ENCODE measurements at places on chromosomes 16 and 17.
A peak's percentile ranks its signal among the peaks of the same experiment; 100 is the strongest.

DNA sequence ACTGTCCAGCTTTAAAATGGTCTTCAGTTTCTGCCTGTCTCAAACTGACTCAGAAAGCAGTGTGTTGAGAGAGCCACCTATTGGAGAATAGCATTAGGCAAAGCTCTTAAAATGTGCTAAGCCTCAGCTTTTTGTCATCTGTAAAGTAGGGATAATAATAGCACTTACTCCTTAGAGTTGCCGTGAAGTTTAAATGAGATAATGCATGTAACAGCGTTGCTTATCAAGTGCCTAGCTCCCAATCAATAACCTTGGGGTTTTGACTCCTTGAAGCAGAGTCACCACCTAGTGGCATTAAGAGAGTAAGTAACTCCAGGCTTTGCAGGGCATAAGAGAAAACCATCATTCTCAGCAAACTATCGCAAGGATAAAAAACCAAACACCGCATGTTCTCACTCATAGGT is 163.3 kb downstream of the HS3ST2 start:
- no peak for DNase-seq

- DNase-seq, result no peak
Observed at GRCh38 chr17:55388842-55389241, 32.8 kb downstream of the MMD start.

GRCh38 chr17:75084039-75084660 is 3.6 kb upstream of the SLC16A5 start:
- no peak for DNase-seq

GRCh38 chr16:26344976-26345375 is 653.2 kb downstream of the HS3ST4 start:
- no peak for DNase-seq

DNA sequence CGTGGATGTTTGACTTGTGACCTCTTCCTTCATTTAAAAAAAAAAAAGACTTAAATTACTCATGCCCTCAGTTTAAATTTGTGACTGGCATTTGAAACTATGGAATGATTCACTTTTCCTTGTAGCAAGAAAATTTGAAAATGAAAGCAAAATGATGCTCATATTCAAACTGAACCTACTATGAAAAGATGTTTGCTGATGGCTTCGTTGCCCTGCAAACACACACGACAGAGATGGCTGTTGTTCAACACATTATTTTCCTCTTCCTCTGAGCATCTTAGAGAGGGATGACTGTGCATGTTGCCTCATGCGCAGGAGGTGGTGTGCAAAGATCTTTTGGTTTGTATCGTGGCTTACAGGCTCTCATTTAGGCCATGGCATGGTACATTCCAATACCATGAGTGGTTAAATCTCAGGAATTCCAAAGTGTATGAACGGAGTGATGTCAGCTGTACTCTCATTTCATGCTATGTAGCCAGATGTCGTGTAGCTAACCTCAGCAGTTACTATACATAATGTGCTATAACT is 164.5 kb downstream of the PRKCA start:
- DNase-seq, result no peak

DNA sequence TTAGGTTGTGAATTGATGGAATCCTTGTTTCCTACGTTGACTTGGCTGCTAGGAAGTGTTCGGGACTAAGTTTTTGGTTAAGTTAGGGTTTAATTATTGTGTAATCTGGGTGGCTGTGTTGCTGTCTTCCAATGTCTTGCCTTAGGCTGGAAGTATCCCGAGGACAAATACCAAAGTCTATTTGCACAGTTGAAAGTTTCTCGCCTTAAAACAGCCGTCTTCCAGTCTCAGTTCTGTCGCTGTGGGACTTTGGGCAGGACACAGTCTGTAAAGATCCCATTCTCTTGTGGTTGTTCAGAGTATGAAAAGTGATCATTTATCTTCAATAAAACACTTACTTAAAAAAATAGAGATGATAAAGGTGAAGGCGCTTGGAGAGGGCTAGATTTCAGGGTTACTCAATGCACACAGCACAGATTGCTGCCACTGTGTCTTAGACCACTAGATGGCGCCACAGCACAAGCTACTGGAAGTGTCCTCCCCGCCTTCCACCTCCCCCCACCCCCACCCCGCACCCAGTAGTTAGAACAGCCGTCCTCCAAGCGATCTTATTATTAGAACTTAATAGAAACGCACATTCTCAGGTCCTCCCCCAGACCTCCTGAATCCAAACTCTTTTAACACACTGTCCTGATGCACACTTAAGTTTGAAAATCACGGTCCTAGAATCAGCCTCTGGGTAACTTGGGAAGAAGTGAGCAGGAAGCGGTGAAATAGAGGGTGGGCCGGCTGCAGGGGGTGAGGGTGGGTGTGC is 45.8 kb downstream of the AKAP1 start:
- peak; percentile 81 for DNase-seq

GRCh38 chr17:35022536-35023063 is 40.9 kb downstream of the RFFL start:
- peak; percentile 80 for DNase-seq

DNA sequence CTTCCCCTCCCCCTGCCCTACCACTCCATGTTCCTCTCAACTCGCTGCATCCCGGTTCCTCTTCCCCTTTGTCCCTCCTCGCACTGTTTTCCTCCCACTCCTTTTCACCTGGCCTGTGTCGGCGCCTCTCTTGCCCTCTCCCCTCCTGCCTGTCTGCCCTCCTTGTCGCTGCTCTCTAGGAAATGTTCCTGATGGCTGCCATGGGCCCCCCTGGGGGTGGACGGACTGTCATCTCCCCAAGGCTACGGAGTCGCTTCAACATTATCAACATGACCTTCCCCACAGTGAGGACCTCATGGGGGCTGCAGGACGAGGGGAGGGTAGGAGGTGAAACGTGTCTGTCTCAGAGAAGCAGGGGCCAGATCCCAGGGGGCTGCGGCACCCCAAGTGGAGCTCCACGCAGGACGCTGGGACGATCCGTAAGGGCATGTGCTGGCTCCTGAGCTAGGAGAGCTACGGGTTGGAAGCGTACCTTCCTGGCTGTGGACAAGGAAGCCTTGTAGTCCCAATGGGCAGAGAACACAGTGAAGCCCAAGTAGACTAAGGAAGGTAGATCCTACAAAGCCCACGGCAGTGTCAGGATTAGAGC is 39.8 kb upstream of the KDM6B start:
- no peak for DNase-seq

- no peak for DNase-seq
Observed at GRCh38 chr16:11896486-11897176, 19.1 kb downstream of the GSPT1 start.

DNA sequence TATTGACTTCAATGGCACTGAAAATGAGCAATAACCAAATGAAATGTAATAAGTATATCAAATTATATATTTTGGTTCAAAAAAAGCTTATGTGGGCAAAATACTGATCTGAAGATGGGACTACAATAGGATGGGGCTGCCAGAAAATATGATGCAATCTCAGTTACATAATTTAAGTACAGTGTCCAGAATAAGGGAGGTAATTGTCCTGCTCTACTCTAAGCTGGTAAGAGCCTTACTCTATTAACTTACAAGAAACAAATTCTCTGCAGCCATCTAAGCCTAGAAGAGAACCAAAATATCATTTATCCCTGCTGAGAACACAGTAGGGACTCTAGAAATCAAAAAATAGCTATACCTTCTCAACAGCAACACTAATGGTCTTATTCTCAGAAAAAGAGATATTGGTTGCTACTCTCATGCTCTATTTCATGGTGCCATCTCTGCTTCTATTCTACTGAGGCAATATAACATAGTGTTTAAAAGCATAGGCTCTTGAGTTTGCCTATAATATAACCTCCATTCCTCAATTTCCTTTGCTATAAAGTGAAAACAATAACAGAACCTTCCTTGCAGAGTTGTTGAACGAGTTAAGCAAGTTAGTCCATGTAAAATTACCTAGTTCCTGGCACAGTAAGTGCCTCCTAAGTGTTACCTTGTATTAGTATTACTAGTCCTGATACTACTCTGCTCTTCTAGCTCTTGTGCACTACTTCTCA is 19.9 kb downstream of the NQO1 start:
- DNase-seq, result no peak

DNA sequence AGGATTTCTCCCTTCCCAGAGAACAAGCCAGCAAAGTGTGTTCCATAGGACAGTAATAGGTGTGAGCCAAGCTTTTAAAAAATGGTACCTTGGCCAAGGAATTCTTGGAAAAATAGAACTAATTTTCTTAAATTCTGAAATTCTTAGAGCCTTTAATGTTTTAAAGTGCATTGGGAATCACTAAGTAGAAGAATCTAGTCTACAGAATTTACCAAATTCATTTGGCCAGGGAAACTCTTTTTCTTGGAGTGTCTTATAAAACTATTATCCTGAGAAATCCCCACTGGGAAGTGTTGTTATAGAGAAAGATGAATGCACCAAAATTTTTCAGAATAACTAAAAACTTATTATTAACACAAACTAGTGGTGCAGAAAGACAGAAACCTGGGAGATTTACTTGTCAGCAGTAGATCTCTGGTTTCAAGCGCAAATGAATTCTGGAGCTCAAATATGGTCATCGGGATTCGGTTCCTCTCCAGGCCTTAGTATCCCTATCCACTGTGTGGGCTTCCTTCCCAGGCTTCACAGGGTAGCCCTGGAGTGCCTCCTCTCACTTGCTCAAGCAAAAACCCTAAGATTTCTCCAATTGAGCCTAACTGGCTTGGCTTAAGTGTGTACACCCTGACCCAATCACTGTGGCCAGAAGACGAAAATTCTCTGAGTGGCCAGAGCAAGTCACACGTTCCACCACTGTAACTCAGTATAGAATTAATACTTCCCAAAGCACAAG is 217.8 kb downstream of the CHD9NB start:
- no peak for DNase-seq

DNA sequence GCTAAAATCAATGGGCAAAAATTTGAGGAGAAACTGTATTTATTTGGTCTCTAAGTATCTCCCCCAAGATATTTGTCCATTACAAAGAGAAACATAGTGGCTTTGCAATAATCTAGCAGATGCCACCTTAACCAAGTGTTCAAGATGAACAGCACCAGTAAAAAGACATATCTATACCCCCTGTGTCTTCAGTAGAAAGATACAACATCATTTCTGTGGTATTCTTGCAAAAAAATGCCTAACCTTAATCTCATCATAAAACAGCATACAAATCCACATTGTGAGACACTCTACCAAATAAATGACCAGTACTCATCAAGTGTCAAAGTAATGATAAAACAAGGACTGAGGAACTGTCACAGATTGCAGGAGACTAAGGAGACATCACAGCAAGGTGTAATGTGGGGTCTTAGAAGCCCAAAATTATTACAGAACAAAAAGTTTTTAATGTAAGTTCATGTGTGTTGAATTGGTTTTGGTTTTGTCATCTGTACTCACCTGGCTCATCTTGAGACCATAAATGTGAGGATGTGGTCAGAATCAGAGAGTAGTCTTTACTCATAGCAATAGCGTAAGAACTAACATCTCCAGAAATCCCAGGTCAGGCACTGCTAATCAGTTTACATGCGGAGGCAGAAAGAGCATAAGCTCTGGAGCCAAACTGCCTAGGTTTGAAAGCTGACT is 77.2 kb downstream of the AATF start:
- no peak for DNase-seq

- DNase-seq, result no peak
Observed at GRCh38 chr16:50011707-50012106, 13.3 kb upstream of the CNEP1R1 start.

- DNase-seq, result peak; percentile 54
Observed at GRCh38 chr16:21626659-21627277, 25.6 kb downstream of the IGSF6 start.

DNA sequence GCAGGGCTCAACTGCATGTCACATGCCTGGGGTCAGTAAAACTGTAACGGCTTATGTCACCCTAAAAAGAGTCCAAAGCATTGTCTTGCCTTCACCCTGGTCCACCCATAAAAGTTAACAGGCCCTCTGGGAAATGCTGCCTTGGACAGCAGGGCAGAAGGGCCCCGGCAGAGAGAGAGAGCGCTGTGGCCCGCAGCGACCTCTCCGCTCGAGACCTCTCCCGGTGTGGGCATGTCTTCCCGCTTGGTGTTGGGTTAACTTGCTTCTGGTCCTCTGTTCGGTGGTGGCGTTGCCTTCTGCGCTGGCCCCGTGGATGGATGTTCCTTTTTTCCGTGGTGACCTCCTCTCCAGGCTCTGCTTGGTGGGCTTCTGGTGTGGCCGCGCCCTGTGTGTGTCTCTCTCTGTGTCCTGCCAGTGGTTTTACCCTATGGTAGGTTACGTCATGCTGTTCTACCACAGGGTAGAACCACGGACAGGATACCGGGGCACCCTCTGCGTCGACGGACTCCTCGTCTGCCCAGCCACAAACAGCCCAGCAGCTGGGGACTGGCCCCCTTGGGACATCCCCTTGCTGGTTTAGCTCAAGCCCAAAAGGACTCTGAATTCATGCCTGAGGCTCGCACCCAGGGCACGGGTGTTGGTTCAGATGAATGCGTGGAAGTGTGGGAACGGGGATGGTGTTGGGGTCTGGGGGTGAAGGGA is 18.3 kb upstream of the CLEC18A start:
- DNase-seq, result no peak

- no peak for DNase-seq
Observed at GRCh38 chr17:82330322-82331239, 3.0 kb downstream of the SECTM1 start.

DNA sequence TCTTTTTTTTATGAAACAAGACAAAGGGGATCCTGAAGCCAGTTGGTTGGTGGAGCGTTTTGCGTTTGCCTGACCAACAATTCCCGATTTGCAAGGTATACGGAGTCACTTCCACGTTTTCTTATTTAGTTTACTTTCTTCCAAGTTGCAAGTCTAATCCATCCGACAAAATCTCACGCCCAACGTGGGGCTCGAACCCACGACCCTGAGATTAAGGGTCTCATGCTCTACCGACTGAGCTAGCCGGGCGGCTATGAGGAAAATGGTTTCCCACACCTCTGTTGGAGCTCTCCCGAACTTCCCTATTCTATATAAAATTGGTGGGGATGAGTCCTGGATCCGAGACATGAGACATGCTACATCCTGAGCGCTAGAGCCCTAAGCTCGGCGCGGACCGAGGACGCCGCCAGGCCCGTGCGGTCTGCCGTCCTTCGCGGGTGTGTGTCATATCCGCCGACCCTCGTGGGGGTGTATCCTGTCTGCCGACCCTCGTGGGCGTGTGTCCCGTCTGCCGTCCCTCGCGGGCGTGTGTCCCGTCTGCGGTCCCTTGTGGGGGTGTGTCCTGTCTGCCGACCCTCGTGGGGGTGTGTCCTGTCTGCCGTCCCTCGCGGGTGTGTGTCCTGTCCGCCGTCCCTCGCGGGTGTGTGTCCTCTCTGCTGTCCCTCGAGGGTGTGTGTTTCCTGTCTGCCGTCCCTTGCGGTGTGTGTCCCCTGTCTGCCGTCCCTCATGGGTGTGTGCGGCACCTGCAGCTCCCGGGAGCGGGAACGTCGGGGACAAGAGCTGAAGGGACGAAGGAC is 22.6 kb downstream of the ZNF213 start:
- DNase-seq, result peak; percentile 79

- no peak for DNase-seq
Observed at GRCh38 chr16:57859331-57859730, 57.0 kb upstream of the KIFC3 start.

Data from CD4-positive, alpha-beta T cell treated with Interleukin-4 for 1 hour (primary cell).